Activated gamma-delta T cell treated with anti-CD3 and anti-CD28 coated beads, Interleukin-2, amount 50 U/mL, for 16 hours (primary cell): ENCODE measurements at places on chromosomes 11 and 22.

GRCh38 chr11:63478896-63479295 is 12.1 kb downstream of the PLAAT5 start:
- DNase-seq = peak; percentile 38

GRCh38 chr11:6357222-6357621 is 33.1 kb upstream of the SMPD1 start:
- no peak for DNase-seq

DNA sequence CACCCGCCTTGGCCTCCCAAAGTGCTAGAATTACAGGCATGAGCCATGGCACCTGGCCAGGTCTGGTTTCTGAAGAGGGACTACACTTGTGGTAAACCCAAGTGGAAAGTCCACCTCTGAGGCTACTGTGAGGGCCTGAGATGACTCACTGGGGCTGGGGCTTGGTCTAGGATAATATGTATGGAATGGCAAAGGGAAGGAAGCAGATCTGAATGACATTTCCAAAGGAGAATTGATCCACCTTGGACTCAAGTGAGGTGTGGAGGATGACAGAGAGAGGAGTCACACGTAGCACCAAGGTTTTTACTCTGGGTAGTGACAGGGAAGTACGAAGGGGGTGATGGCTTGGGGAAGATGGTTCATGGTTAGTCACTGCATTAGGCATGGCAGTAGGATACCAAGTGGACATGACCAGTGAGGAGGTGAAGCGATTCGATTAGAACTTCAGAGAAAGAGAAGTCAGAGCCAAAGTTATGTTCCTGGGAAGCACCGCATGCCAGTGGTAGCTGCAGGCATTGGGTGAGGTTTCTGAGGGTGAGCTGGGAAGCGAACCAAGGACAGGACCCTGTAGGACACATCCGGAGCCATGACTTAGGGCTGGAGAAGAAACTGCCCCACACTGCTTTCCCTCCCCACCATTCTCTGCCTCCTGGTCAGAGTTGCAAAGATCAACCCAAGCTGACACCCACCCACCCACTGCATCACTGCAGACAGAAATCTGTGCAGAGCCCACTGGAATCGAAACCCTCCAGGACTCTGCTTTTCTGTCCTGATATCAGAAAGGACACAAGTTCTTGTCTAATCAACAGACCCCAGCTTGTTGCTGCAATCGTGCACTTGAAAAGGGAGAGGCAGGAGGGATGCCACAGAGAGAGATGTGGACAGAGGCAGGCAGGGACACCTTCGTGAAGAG is 13.0 kb upstream of the BCL9L start:
- no peak for DNase-seq

GRCh38 chr11:119889728-119890280 is 160.8 kb upstream of the NECTIN1 start:
- no peak for DNase-seq

GRCh38 chr11:1964955-1965354 is 17.8 kb downstream of the MRPL23 start:
- DNase-seq = no peak

DNA sequence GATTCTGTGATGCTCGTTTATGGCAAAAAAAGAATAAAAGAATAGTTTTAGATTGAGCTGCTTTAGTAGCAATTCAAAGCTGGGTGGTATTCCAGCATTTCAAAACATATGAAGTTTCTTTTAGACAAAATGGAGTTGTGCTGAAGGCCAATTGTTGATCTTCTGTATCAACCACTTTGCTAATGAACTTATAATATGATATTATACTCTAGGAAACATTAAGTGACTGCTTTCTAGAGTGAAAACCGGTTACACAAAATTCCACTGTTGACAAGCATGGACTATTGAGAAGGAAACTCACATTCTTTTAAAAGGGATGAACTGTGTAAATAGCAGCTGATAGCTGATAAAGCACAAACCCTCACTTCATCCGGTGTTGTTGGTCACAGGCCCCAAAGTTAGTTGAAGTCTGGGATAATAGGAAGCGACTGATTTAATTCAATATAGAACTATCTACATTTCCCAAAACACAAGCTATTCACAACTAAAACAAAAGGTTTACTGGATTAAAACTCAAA is 255.1 kb downstream of the CADM1 start:
- no peak for DNase-seq

- DNase-seq = no peak
These were observed 31.7 kb upstream of the KRTAP5-6 start for GRCh38 chr11:1665313-1665712.

DNA sequence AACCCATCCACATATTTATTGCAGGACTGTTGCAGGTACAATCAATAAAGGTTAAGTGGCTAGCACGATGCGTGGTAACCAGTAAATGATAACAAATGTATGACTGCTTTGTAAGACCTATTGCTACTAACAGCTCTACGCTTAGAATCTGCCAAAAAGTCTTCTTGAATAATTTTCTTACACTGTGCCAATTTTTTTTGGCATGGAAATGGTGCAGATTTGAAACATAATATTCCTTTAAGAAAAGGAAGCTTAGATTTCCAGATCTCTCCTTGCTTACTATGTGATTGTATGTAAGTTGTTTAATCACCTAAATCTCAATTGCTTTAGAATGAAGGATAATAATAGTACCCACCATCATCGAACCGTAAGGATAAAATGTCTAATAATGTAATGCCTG is 192.0 kb downstream of the LRRC4C start:
- no peak for DNase-seq

- no peak for DNase-seq
These were observed 17.8 kb upstream of the PARVG start for GRCh38 chr22:44162960-44163359.

- DNase-seq = no peak
These were observed 647 bp downstream of the SWAP70 start for GRCh38 chr11:9664276-9665171.

GRCh38 chr11:43738600-43739409 is 58.3 kb downstream of the HSD17B12 start:
- DNase-seq = no peak

GRCh38 chr11:67054836-67055523 is 1.7 kb upstream of the RHOD start:
- DNase-seq = no peak

GRCh38 chr11:93573184-93573583 is 30.0 kb upstream of the SMCO4 start:
- no peak for DNase-seq

GRCh38 chr11:84969103-84969502 is 658.0 kb downstream of the DLG2 start:
- no peak for DNase-seq

- DNase-seq = no peak
These were observed 333.3 kb downstream of the TTC28 start for GRCh38 chr22:28346308-28346707.

- no peak for DNase-seq
These were observed 180.5 kb upstream of the ZBED5 start for GRCh38 chr11:11038352-11038751.

DNA sequence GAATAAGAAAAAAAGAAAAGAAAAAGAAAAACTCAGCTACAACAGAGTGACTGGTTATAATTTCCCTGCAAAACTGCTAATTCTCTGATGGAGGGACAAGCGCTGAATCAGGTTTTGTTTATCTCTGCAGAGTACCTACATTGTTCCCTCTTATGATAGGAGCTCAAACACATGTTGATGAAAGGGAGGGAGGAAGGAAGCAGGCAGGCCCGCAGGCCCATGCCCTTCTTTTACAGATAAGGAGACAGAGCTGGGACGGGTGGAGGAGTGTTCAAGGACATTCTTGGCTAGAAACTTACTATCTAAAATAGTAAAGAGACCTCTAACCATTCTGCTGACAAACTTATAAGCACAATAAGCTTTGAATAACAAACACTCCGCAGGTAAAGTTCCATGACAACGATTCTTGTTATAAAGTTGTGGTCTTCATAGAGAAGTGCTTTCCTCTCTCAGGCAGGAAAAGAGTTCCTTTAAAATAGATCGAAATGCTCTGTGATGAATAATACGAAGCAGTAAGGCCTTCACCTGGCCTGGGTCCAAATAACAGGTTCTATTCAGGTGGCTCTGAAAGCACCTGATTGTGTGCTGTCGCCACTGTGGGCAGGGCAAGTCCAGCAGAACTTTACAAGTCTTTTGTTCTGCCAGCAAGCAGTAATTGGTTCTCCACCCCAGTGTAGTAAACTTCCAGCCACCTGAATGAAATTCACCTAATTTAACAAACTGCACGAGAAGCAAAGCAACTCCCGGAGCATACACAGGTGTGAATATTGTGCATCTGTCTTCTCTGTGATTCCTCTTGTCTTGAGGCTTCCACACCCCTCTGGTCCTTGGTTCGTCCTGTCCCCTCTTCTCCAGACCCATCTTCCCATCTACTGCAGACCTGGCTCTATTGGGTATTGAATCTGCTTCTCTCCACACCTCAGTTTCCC is 15.3 kb upstream of the MICAL2 start:
- DNase-seq = no peak

GRCh38 chr22:50683086-50683993 is 10.7 kb downstream of the SHANK3 start:
- DNase-seq = no peak

GRCh38 chr22:50305923-50306566 is 1.4 kb downstream of the PLXNB2 start:
- no peak for DNase-seq

DNA sequence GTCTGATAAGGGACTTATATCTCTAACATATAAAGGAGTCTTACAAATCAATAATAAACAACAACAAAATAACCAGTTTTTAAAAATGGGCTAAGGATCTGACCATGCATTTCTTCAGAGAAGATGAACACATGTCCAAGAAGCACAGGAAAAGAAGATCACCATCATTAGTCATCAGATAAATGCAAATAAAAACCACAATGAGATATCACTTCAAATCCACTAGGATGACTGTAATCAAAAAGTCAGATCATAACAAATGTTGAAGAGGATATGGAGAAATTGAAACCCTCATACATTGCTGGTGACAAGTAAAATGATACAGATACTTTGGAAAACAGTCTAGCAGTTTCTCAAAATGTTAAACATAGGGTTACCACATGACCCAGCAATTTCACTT is 61.2 kb upstream of the MYOD1 start:
- DNase-seq = no peak

DNA sequence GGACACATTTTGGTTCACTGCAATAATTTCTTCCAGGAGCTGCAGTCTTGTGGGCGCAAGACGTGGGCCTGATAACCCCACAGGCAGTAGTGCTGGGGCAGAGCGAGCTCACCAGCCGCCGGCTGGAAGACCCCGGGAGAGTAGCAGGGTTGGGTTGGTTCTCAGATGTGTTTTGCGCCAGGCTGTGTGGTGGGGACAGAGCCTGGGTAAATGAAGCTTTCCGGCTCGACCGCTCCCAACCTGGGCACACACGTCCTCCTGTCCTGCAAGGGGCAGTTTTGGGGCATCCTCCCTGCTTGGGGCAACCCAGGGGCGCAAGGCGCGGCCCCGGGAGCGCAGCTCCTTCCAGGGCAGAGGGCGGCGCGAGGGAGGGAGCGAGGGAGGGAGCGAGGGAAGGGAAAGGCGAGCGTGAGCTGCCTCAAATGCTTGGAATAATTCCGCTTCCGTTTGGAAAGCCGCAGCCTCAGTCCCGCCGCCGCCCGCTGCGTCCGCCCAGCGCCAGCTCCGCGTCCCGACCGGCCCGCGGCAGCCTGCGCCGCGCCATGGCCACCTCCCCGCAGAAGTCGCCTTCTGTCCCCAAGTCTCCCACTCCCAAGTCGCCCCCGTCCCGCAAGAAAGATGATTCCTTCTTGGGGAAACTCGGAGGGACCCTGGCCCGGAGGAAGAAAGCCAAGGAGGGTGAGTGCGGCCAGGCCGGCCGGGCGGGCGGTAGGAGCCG is at the start of gene PARVA:
TSS of gene PARVA (plus strand) at position 466 of the 718 bp plus-strand sequence. CDS start at position 543, 77 bp downstream.
- DNase-seq = no peak

DNA sequence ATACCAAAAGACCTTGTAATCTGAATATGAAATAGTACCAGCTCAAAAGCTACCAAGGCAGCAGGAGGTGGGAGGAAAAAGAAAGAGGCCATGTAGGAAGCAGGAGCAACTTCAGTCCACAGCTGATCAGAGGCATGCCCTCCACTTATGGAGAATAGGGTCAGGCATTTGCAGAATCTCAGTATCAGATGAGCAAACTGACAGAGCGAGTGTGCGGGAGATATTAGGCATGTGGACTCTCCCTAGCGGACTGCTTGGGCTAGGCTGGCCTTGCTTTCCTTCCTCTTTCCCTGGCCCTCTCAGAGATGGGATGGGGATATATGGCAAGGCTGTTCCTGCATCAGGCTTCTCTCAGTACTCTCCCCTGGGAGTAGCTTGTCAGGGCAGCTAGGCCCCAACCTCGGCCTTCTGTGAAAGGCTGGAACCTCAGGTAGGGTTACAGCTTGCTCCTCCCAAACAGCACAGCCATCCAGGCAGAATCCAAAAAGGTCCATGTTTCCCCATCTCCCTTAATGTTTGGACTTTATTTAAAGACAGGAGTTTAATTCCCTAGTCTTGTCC is 37.0 kb downstream of the ETS1 start:
- no peak for DNase-seq

GRCh38 chr11:35241083-35241482 is 102.1 kb downstream of the CD44 start:
- no peak for DNase-seq

GRCh38 chr11:23551706-23552105 is 691.4 kb upstream of the CCDC179 start:
- DNase-seq = no peak

DNA sequence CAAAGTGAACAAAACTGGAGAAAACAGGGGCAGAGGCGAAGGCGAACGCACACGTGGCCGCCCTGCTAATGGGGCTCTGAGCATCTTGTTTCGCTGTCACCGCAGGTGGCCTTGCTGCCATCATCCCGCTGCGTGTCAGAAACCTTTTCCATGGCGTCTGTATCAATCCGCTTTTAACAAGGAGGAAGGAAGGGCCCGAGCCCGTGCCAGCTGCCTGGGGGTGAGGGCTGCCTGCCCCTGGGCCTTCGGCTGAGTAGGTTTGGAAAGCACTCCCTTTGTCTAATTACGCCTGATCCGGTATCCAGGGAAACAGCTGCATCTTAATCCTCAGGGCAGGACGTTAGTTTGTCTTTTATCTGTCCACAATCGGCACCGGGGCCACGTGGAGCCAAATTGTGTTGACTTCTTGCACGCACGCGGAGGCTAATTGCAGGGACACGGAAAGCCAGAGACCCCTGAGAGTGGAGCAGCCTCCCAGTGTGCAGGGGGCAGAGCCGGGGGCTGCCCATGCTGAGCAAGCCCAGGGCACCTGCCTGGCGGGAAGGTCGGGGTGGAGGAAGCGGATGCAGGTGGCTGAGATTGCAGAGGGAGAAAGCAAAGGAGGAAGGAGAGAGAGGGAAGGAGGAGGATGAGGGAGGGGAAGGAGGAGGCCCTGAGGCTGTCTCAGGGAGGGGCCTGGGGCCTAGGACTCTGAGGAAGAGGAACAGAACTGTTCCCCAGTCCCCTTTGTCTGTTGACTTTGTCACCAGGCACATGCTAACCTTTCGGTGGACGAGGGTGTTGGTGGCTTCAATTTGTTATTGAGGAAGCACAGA is 19.2 kb upstream of the TH start:
- no peak for DNase-seq

DNA sequence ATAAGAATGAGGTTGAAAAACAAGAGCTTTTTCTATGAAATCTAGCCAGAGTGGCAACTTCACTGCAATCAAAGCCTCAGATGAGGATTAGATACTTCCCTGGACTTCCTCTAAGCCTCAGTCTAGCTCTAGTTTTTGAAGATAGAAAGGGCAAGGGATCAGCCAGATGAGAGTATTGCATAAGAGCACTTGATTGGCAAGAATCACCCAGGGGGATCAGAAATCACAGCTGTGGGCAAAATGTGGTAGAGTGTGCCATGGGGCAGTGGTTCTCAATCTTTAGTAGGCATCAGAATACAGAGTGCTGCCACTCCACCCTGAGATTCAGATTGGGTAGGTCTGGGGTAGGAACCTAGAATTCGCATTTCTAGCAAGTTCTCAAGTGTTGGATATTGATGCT is 82.4 kb downstream of the EXT2 start:
- DNase-seq = no peak
